ENCODE measurements at places on chromosomes 2 and 18.
A peak's percentile ranks its signal among the peaks of the same experiment; 100 is the strongest.

- DNase-seq, result no peak
Measured at GRCh38 chr2:127161176-127162136, 54.5 kb upstream of the BIN1 start.

GRCh38 chr2:20447437-20448245 lies 767 bp downstream of the RHOB start:
- peak; percentile 88 for DNase-seq

- DNase-seq, result no peak
Measured at GRCh38 chr2:206968134-206969086, 29.1 kb downstream of the CPO start.

- no peak for DNase-seq
Measured at GRCh38 chr2:114684403-114684802, 242.0 kb downstream of the DPP10 start.

GRCh38 chr18:2880473-2880872 lies 33.7 kb downstream of the EMILIN2 start:
- DNase-seq, result no peak

DNA sequence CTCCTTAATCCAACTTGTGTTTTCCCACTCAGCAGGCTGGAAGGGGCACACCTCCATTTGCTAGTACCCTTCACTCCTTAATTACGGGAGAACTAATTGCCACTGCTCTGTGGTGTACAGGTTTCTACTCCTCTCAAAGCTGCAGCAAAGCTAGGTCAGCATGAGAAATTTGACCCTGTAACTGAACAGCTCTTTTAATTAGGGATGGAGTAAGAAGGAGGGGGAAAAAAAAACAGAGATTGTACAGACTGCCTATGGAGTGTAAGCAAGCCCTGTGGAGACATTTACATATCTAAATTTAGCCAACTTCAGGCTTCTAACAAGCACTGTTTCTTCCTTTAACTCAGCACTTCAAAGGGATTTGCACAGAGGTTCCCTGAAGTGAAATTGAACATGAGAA lies 629.7 kb upstream of the SETBP1 start:
- DNase-seq, result peak; percentile 25

GRCh38 chr18:75977081-75977480 lies 518.0 kb downstream of the ZNF516 start:
- no peak for DNase-seq

- DNase-seq, result no peak
Measured at GRCh38 chr2:38750011-38750890, 910 bp downstream of the SRSF7 start.

GRCh38 chr2:174929786-174930185 lies 75.4 kb downstream of the CHN1 start:
- DNase-seq, result no peak

GRCh38 chr2:201260302-201260800 lies at the start of gene CASP8:
TSS of gene CASP8 (plus strand) at chr2:201260536. CDS start at chr2:201266487, 5,951 bp downstream.
- no peak for DNase-seq

GRCh38 chr2:45964223-45964841 lies 312.9 kb downstream of the PRKCE start:
- no peak for DNase-seq

DNA sequence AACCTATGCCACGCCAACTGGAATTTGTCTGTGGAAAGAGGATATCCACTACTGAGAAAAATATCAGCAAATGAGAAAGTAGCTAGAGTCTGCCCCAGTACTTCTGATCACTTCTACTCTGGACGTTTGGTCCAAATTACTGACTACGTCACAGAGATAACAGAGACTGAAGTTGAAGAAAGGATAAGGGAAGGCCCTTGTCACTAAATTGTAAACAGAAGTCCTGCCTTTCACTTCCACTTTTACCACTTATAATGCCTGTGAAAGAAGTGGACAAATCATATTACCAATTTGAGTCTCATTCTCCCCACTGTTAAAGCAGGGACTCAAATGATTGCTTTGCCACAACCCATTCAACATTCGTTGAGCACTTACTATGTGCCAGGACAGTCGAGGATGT lies 173.9 kb upstream of the ERBB4 start:
- DNase-seq, result no peak

DNA sequence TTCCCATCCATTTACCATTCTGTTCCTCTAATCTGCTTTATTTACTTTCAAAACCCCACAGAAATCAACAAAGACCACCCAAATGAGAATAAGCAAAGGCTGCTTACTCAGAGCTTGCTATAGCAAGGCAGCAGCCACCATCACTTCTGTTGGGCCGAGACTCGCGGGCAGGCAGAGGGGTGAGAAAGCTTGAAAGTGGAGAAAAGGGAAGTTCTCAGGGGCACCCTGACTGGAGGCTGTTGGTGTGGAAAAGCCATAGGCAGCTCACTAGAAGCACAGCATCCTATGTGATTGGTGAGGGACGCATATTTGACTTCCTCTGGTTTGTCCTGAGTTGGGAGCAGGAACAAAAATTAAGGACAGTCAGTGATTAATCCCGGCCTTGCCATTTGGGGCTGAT lies 269.7 kb upstream of the THSD7B start:
- no peak for DNase-seq

DNA sequence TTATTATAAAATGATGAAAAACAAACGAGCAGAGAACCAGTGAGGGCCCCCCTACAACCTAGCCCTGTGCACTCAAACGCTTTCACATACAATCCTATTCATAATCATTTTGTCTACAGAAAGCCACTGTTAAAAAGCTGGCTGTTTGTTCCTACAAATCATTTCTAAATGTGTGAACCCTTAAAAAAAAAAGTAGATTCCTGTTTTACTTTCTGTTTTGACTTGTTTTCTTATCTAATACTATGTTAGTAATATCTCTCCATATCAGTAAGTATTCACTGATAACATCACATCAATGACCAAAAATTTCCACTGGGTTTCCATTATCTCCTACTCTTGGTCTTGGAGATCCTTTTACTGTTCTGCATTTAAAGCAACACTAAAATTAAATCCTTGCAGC lies 128.8 kb upstream of the TTC39C start:
- DNase-seq, result no peak

GRCh38 chr2:27885234-27885633 lies 5.0 kb downstream of the RBKS start:
- no peak for DNase-seq

GRCh38 chr2:45585267-45585861 lies 25.7 kb downstream of the SRBD1 start:
- no peak for DNase-seq

GRCh38 chr2:95121093-95121406 lies 558 bp downstream of the MRPS5 start:
- no peak for DNase-seq

GRCh38 chr2:105595536-105595935 lies 149.2 kb upstream of the NCK2 start:
- DNase-seq, result no peak

DNA sequence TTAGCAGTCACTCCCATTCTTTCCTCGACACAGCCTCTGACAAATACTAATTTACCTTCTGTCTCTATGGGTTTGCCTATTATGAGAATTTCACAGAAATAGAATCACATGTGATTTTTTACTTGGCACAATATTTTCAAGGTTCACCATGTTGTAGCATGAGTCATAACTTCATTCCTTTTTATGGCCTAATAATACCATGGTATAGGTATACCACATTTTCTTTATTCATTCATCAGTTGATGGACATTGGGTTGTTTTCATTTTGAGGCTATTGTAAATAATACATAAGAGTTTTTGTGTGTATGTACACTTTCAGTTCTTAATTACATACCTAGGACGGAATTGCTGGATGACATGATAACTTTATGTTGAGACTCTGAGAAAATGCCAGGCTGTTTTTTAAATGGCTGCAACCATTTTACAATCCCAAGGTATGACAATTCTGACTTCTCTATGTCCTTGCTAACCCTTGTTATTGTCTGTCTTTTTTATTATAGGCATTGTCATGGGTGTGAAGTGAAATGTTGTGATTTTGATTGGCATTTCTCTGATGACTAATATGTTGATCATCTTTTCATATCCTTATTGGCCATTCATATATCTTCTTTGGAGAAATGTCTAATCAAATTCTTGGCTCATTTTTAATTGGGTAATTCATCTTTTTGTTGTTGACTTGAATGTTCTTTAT lies 87.9 kb downstream of the IRS1 start:
- no peak for DNase-seq

DNA sequence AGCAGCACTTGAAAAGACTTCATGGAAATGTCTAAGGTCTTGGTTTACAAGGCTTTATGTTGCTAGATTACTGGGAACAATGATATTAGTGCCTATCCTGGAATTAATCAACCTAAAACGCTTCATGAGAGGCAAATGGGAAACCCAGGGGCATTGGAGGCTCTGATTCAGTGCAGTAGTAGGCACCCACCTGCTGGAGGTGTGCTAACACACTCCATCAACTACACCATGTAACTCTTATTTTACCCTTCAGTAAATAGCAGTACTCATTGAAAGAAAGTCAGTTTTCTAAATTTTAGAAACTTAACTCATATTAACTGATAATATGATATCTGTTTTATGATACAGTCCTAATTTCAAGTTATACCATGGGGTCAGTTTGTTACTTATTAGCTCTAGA lies 17.4 kb upstream of the HNRNPA3 start:
- DNase-seq, result no peak

DNA sequence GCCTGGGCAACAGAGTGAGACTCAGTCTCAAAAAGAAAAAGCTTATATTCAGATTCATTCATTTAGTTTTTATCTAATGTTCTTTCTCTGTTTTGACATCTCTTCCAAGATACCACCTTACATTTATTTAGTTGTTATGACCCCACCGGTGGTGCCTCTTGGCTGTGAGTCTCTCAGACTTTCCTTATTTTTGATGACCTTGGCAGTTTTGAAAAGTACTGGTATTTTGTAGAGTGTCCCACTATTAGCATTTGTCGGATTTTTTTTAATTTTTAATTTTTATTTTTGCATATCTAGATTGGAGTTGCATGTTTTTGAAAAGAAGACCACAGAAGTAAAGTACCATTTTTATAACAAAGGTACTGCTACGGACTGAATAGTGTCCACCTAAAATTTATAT lies 351.7 kb upstream of the KYNU start:
- DNase-seq, result no peak

GRCh38 chr2:20416723-20417122 lies 30.2 kb upstream of the RHOB start:
- DNase-seq, result no peak

DNA sequence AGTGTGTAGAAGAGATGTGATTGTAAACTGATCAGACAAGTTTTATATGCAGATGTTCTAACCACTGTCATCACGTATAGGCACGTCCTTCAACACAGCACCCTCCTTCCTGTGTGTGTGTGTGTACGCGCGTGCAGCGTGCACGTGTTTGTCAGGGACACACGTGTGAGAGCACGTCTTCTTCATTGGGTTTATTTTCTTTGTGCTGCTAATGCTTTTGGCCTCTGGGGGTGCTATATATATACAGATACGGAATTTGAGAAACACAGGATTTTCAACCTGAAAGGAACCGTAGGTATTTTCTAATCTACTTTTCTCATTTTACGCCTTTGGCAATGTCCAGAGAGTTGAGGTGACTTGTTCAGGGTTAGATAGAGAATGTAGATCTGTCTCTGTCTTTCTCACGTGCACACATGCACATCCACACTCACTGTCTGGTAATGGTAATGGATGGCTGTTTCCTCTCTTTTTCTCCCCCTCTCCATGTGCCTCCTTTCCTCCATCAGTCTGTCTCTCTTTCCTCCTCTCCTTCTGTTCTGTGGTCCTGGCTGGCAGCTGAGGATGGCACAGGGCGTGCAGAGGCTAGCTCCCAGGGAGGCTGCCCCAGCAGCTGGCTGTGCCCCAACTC lies 13.4 kb upstream of the CELF4 start:
- peak; percentile 51 for DNase-seq

DNA sequence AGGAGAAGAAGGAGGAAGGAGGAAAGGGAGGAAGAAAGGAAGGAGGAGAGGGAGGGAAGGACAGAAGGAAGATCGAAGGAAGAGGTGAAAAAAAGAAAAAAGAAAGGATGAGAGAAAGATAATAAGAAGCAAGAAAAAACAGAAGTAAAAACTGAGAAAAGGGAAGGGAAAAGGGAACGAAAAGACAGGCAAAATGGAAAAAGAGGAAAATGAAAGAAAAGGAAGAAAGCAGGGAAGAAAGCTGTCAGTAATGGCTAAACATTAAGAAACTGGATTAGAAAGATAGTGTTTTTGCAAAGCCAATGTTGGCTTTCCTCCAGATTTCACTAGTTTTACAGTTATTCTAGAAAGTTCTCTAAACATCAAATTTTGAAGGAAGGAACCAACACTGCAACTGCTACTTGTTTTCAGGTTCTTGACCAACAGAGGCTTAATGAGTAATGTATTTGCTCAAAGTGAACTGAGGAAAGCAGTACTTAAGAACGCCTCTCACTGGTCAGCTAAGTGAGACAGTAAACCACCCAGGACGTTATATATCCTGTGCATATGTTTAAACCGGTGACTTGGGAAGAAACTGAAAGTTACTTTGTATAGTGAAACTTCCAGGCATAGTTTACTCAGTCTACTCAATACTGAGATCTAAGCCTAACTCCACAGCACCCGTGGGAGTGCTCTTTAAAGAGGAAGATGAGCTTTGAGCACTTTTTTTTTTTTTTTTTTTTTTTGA lies 286.2 kb upstream of the TRIB2 start:
- no peak for DNase-seq

- no peak for DNase-seq
Measured at GRCh38 chr2:98825858-98826257, 94.9 kb upstream of the MGAT4A start.

DNA sequence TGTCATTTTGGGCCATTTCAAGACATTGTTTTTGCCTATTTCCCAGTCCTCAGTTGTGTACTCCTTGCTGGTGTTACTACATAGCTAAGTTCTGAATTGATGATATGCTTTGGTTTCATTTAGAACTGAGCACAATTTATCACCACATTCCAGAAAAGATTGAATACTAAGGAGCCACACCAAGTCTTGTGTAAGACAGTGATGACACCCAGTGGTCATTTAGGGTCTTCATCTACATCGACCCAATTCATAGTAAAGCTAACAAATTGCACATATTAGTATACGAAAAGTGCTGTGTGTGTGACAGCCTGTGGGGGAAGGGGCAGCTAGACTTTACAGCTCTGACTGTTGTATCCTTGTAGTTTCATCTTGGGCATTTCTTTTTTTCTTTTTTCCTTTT lies 10.9 kb upstream of the DLX2 start:
- DNase-seq, result peak; percentile 21

- no peak for DNase-seq
Measured at GRCh38 chr2:172214252-172214651, 111.6 kb upstream of the DLX2 start.

DNA sequence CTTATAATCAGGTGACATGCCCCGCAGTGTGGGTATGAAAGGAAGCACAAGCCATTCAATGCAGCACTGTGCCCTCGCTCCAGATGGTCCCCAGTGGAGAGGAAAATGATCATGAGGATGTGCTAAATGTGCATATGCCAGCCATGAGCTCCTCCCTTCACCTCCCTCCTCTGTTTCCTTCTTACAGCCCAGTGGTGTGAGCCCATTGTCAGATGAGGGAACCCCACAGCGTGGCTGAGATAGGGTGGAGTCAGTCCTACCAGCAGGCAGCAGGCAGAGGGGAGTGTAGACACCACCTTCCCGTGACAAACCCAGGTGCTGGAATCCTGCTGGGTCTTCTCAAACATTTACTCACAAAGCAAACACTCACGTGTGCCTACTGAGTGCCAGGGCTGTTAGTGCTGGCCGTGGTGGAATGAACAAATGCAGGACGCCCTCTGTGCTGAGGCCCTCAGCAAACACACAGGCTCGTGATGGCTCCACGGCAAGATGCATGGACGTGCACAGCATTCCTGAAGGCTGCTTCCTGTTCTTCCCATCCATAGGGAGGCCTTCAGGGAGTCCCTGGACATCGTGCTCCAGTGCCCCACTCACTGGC lies 181.7 kb upstream of the TPO start:
- DNase-seq, result no peak

GRCh38 chr2:27729198-27729597 lies 42.3 kb upstream of the MRPL33 start:
- DNase-seq, result peak; percentile 23
